RKO (cell line): ENCODE measurements at places on chromosomes 6 and 20.
A peak's percentile ranks its signal among the peaks of the same experiment; 100 is the strongest.

GRCh38 chr20:4613718-4614620, 107.7 kb upstream of the PRND start:
- peak; percentile 65 for DNase-seq

DNA sequence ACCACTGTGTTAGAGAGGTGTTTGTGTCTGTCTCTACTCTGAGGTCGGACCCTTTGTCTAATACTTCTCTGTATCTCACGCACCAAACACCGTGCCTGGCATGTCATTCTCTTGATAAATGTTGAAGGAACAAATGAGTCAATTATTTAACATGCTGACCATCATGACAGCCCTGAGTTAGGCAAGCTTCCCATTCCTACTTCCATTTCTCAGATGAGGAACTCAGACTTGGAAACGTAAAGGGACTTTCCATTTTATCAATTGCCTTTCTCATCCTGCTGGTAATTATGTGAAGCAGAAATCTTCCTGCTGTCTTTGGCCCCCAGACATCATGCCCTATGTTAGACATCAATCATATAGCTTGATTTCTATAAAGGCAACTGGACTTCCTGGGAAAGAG, 227.0 kb upstream of the ECI2 start:
- DNase-seq, result no peak

- DNase-seq, result no peak
Measured at GRCh38 chr20:53691060-53691810, 97.6 kb upstream of the ZNF217 start.

DNA sequence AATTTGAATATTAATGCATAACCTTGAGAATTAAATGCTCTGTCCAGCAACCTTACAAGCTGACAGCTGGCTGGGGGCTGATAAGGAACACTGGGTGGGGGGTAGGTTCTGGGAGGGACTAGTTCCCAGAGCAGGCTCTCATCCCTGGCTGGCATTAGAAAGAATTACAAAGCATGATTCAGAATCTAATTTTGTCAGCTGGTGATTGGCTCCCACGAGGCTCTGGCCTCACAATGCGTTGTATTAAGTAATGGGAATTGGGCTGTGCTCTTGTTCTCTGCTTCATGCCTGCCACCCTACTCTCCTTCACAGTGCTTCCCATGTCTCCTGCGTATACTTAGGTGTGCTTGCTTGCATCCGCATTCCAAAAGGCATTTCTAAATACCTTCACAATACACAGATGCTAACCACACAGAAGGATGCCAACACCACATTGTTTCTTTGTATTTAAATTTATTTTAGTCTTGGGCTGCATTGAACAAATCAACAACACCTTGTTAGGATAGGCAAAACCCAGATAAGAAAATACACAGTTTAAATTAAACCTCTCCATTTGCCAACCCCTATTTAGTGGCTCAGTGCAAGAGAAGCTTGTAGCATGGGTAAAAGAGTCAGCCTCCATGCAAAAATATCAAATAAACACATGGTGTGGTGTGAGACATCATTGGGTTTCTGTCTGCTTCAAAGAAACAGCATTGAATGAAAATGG, 434.5 kb upstream of the JAG1 start:
- DNase-seq, result no peak

DNA sequence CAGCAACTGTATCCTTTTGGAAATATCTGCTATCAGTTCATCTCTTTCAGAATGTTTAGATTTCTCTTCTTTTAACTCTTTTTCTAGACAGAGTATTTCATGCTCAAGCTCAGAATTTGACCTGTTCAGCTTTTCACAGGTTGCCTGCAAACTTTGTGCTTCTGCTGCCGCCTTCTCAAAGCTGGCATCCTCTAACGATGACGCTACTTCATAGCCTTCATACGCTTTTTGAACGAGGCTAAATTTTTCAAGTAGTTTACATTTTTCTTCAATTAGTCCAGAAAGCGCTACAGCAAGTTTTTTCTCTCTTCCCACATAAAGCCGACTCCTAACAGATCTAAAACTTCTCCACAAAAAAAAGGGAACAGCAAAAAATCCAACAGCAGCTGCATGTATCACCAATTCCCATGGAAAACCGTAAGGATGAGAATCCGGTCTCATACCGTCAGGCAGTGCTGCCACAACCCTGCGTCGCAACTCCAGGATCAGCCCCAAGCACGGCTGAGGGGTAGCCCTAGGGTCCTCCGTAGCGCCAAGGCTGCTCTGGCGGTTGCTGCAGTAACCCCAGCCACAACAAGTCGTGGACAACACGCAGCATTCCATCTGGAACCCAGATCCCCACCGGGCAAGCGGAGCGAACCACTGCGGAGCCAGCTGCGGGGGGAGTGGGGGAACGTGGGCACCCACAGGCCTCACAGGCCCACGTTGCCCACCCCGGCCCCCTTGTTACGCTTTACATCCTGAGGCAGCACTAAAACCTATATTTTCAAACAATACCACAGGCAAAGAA, 30.6 kb downstream of the DACT2 start:
- DNase-seq, result no peak

DNA sequence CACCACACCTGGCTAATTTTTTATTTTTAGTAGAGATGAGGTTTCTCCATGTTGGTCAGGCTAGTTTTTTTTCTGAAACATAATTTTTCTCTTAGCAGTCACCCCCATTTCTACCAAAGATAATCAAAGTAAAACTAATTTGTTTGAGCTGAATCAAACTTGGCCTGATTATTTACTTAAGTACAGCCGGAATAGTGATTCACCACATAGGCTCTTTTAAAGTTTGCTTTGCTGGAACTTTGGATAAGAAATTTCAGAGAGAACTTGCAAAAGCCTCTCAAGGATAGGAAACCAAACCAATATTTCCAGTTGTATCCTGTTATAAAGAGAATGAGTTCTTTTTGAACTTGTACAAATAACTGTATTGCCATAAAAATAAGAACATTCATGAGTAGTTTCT, 105.0 kb upstream of the SYNCRIP start:
- DNase-seq, result no peak

DNA sequence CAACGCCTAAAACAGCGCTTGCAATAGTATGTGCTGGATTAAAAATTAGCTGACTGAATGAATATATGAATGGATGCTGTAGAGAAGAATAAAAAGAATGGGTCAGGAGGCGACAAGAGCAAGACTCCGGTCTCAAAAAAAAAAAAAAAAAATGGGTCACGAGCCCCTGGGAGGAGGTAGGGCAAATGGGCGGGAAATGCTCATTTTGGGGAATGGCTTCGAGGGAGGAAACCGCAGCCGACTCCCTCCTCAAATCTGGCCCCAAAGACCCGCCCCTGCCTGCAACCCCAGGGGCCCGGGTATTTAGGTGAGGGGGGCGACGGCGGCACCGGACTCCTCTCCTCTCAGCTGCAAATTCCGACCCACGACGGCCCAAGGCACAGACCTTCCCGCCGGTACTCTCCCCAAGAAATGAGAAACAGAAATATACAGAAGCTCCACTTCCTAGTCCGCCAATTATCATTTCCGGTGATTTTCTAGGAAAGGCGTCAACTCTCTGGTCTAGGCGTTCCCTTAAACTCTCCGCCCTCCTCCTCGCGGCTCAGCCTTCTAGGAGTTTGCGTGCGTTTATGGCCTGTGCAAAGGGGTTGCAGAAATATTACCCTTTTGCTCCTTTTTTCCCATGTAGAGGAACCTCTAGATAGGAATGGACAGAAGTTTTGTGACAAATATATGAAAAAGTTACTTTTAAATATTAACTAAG, at the start of gene ZNF311:
Gene ZNF311, minus strand, starts transcription at position 133 of the 703 bp plus-strand sequence. CDS start 1,361 bp downstream, outside the sequence.
- no peak for DNase-seq

GRCh38 chr6:14254505-14254904, 136.9 kb downstream of the CD83 start:
- DNase-seq, result no peak

DNA sequence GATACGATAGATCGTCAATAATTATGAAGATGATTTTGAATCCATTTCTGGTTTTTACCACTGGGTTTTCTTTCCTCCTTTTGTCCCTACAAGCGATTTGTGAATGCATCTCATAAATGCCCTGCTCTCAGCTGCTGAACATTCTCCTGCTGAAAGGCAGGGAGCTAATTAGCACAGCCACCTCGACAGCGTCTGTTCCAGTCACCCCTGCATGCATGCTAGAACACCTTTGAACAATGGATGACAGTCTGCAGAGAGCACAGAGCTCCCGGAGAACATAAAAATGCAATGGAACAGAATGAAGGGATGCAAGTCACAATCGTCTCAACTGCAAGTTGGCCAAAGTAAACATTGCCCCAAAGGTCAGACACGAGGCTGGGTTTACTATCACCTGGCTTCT, 105.8 kb downstream of the SLC35B3 start:
- no peak for DNase-seq

GRCh38 chr6:77462359-77463307, 658 bp downstream of the HTR1B start:
- DNase-seq, result no peak

- no peak for DNase-seq
Measured at GRCh38 chr6:138631566-138631965, 132.3 kb upstream of the NHSL1 start.

DNA sequence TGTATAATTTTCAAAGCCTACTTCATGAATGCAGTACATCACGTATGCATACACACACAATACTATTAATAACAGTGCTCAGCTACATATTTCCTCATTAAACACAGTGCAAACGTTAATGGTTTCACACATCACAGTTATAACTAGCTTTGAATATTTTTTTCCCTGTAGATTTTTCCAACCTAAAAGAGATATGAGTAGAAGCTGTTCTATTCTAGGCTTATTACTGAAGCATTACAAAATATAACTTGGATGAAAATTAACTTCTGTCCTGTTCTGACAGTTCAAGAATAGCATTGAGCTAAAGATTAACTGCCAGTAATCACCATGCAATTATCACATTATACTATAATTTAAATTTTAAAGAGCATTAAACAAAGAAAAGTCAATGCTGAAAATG, 6.2 kb downstream of the LMBRD1 start:
- DNase-seq, result no peak

- DNase-seq, result no peak
Measured at GRCh38 chr6:148064406-148065134, 278.1 kb upstream of the SASH1 start.

DNA sequence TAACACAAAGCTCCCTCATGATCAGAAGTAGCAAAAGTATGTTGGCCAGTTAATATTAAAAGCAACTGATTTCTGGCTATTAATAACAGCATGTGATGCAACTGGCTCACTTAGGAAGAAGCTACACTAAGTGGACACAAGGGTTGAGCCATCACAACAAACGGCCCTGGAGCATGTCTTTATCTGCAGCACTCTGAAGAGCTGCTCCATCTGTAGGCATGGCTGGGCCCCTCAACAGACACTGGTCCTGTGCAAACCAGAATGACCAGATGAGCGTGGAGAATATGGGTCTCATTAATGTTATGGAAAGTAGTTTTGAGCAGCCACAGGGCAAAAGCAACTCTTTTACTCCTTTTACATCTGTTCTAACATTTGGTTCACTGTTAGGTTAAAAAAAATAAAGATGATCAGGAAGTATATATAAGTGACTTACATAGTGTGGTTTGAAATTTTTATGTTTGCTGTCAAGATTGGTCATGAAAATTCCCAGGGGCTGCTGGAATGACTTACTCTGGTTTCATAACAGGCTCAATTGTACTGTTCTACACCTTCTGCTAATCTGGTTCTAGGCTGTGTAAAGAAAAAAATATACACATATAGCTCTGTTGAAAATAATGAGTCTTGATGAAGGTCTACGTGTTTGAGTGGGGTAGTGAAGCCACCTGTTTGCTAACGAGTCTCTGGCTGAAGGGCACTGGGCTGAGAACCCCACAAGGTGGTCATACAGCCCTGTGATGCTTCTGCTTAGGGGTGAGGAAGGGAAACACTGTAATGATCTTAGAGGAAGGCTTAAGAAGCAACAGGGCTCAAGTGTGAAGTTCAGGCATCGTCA, 58.1 kb downstream of the INSM1 start:
- DNase-seq, result no peak

GRCh38 chr6:115271434-115271833, 789.3 kb downstream of the FRK start:
- no peak for DNase-seq

DNA sequence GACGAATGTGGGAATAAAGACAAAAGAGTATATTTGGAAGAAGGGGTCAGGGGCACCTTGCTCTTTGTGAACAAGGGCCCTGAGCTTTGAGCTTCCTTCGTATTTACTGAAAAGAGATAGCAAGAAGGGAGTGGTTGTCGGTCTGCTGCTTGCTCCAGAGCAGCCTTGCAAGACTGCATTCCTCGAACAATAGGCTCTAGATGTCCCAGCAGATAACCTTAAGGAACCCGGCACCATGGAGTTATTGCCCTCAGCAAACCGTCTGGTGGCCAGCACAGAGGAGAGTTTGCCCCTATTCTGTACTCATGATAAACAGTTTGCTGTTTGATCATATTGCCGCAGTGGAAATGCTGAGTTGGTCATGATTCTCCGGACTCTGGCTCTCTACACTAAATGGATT, 22.7 kb downstream of the HLA-DRB1 start:
- DNase-seq, result no peak

GRCh38 chr6:71446470-71446869, 157.9 kb downstream of the OGFRL1 start:
- no peak for DNase-seq

DNA sequence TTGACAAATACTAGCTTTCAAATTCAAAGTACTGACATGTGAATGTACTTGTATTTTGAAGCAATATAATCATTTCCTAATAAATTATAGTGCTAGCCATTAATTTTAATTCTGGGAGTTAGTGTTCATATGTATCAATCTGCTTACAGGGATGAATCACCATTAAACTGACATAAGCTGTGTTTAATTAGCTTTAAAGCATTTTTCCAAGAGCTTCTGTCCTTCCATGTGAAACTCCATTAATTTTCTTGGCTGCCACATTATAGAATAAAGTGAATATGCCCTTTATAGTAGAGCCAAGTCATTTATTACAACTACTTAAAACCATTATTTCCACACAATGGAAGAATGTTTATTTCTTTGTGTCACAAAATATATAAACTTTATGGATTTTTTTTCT, 150.8 kb downstream of the COL21A1 start:
- no peak for DNase-seq

DNA sequence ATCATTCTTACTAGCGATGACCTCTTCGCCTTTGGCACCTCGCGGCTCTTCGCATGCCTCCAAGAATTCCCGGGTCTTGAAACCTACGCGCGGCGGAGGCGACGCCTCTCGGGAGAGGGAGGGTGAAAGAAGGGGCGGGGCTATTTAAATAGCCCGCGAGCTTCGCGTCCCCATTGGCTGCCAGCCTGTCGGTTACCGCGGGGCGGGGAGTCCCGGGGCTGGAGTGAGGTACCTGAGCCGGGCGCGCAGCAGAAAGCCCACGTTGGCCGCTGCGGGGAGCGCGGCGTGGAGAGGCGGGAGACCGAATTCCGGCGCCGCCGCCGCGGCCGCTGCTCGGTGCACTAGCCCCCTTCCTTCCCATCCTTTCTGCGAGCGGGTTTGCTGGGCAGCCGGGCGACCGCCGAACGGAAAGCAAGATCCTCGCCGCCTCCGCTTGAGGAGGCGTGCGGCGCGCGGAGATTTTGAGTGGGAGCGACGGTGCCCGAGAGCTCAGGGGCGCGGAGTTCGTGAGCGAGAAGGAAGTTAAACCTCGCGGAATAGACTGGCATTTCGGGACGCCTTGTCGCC, at the start of gene BMP6:
Gene BMP6, plus strand, starts transcription at position 251 of the 567 bp plus-strand sequence. CDS start 857 bp downstream, outside the sequence.
- DNase-seq, result no peak
